ENCODE measurements at places on chromosomes 5 and 9. TPM values are rescaled to one million over a fixed set of nuclear protein-coding genes. Genes with fewer than 3 reads are reported as not detected.

The TNFSF15 gene
- total RNA-seq = not detected

The SLC34A1 gene
- not detected for total RNA-seq

The PLCXD3 gene
- total RNA-seq = not detected

The CDO1 gene
- 0.17 TPM for total RNA-seq

The MZB1 gene
- 0.81 TPM for total RNA-seq

The ACSL6 gene
- total RNA-seq = 2.3 TPM

The ZNF300 gene
- total RNA-seq = 0.05 TPM

The SOHLH1 gene
- not detected for total RNA-seq
